ENCODE measurements at places on chromosomes 5 and 9. TPM values are rescaled to one million over a fixed set of nuclear protein-coding genes. Genes with fewer than 3 reads are reported as not detected.

DNA sequence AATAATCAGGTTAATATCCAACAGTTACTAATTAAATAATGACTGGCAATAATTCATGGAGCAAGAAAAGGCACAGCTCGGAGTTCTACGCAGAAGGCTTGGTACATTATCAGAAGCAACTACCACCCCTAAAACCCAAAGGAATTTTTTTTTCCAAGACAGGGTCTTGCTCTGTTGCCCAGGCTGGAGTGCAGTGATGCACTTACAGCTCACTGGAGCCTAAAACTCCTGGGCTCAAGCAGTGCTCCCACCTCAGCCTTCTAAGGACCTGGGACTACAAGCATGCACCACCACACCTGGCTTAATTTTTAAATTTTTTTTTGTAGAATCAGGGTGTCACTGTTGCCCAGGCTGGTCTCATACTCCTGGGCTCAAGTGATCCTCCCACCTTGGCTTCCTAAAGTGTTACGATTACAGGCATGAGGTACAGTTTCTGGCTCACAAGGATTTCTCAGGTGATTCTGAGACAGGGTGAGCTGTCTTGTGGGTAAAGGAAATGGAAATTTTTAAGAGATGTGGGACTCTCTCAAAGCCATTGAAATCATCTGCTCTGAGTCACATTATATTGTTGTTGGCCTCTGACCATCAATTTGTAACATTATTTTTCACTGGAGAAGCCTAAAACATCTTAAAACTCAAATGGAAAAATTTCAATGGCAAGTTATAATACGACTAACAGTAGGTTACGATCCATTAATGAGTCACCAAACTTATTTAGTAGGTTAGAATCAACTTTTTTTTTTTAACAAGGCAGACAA, 19.7 kb upstream of the HSDL2 start:
- no peak for DNase-seq

Gene C5orf34
- total RNA-seq = 0.55 TPM

GRCh38 chr5:54257366-54258118, 52.8 kb downstream of the ARL15 start:
- no peak for DNase-seq

DNA sequence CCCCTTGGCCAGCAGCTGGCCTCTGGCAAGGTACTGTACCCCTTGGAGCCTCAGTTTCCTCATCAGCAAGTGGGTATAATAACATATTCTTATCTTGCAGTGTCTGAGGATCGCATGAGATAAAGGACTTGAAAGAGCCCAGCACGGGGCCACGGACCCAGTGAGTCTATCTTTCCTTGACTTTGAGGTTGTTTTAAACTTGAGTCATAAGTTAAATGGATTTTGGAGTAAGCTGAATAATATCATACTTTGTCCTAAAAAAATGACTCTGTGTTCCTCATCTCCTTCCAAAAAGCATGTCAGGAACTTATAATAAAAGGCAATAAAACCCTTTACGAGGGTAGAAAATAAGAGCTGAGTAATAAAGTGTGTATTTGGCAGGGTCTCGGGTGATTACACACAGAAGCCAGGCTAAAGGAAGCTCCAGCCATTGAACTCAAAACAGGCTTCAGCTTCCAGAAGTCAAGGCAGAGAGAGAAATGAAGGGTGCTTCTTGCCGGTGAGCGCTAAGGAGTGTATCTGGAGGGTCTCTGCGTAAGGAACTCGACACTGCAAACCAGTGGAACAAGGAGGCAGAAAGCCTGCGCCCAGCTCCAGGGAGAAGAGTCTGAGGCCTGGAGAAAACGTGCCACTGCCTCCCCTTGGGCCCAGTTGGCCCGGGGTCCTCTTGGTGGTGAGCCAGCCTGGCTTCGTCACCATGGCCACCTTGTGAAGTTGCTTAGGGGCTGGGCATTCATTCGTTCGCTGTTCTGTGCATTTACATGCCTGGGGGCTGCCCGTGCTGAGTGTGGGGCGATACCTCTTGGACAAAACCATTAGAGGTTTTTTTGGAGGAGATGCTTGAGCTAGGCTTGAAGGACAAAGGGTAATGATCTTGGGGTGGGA, 72.4 kb upstream of the PHYKPL start:
- DNase-seq = no peak

GRCh38 chr9:89380437-89381307, 62.4 kb downstream of the SECISBP2 start:
- DNase-seq = no peak

Gene S100Z
- 0.18 TPM for total RNA-seq

- no peak for DNase-seq
Observed at GRCh38 chr5:77394064-77394715, 97.9 kb downstream of the WDR41 start.

GRCh38 chr5:31866166-31866565, 227.2 kb downstream of the PDZD2 start:
- DNase-seq = no peak

Gene IFNE
- not detected for total RNA-seq

DNA sequence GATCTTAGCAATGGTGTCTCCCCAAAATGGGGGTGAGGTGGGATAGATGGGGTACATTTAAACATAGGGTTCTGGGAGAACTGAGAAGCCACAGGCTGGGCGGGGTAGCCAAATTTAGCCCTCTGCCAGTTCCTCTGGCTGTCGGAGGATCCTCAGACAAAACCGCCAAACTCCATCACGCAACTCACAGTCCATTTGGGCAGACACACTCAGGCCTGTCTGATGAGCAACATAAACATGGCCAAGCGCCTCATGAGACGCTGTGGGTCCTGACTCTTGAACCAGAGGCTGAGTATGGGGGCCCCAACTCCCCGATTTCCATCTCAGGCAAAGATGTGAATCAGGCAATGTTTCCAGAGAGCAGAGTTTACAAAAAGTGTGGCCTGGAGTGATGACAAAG, 162.3 kb downstream of the FGF18 start:
- no peak for DNase-seq

- DNase-seq = no peak
Observed at GRCh38 chr5:180990882-180991242, 2.2 kb downstream of the BTNL3 start.

Gene CCL28
- total RNA-seq = 12.0 TPM

Gene CLIC3
- total RNA-seq = 0.44 TPM

DNA sequence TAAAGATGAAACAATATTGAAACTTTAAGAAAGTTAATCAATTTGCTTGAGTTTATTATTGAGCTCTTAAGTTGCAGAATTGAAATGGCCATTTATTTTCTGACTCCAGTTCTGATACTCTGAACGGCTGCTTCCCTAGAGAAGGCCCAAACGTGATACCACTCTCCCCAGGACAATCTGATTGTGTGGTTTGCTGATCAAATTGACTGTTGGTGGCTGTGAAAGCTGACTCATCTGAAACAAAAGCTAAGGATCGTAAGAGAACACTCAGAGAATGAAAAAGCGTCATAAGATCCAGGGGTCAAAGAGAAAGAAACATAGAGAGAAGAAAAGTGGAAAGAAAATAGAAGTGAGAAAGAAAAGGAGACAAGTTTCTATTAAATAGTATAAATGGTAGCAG, 147.2 kb downstream of the IZUMO3 start:
- no peak for DNase-seq

GRCh38 chr9:12166518-12166917, 526.7 kb upstream of the TYRP1 start:
- DNase-seq = no peak

Gene PRDM9
- total RNA-seq = not detected

Gene LHX2
- total RNA-seq = not detected

GRCh38 chr9:89542401-89543021, 44.6 kb upstream of the SEMA4D start:
- no peak for DNase-seq

Gene ANKRD31
- total RNA-seq = 0.18 TPM

Gene PCDHA5
- total RNA-seq = 0.92 TPM

Gene HSPA9
- total RNA-seq = 97.8 TPM

- DNase-seq = no peak
Observed at GRCh38 chr5:179776411-179776938, 17.3 kb upstream of the LTC4S start.

GRCh38 chr5:132003982-132004381, 7.5 kb downstream of the ACSL6 start:
- DNase-seq = no peak

GRCh38 chr5:81650987-81651386, 99.9 kb downstream of the SSBP2 start:
- DNase-seq = no peak

Gene NIPAL4
- total RNA-seq = not detected

Gene MCTP1
- total RNA-seq = 2.8 TPM

Gene ANKRD55
- total RNA-seq = not detected

Measured in pancreas (tissue), 10 donors.